ENCODE measurements at places on chromosomes 1 and 21.

GRCh38 chr1:169321539-169321938 lies 46.1 kb downstream of the NME7 start:
- no peak for DNase-seq

GRCh38 chr1:153553096-153553495 lies 4.0 kb upstream of the S100A3 start:
- DNase-seq, result no peak

DNA sequence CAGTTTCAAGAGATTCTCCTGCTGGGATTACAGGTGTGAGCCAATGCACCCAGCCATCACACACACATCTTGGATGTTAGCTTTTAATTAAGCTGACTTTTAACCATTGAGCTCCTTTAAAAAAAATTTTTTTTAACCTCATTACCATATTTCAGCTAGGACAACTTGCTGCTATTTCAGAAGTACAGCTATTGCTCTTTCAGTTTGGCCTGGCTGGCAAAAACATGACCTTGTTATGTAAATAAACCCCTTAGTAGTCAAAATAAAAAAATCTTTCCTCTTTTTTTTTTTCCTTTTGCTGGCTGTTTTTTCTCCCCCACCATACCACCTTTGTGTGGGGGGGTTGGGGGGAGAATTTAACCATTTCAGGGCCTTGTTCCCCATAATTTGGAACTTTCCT lies 49.9 kb downstream of the ZMYM1 start:
- no peak for DNase-seq

GRCh38 chr21:42618707-42619102 lies 34.7 kb upstream of the PDE9A start:
- no peak for DNase-seq

DNA sequence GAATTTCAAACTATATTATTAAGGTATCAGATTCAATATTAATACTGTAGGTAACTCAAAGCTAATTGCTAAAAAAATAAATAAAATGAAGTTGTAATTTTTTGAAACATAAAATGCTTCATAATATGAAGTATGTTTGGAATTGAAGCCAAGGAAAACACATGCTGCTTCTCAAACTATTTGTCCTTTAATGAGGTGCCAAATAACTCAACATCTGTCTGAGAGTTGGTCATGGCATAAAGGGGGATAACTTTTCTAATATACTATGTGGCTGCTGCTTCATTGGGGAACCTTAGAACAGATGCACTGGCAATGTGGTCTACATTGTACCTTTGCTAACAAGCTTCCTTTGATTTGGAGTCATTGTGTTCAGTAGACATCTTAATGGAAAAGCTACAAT lies 96.7 kb downstream of the PDE4B start:
- no peak for DNase-seq
